ENCODE measurements at places on chromosomes 7 and 10.

- DNase-seq: no peak
Observed at GRCh38 chr10:359093-359492, 223.8 kb downstream of the ZMYND11 start.

DNA sequence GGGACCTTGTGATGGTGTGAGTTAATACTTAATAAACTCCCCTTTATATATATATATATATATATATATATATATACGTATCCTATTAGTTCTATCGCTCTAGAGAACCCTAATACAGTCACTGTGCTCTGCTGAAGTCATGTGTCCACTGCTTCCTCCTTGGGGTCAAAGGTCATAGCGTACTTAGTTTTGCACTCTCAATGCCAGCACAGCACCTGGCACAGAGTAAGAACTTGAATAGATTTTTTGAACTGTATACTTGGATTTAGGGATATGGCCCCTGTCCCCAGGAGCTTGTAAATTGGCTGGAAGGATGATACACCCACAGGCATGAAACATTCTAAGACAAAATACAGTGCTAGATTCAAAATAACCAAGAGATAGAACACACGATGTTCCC is 58.9 kb upstream of the PLXNA4 start:
- DNase-seq: no peak

- DNase-seq: no peak
Observed at GRCh38 chr10:95026461-95026860, 42.8 kb downstream of the CYP2C8 start.

DNA sequence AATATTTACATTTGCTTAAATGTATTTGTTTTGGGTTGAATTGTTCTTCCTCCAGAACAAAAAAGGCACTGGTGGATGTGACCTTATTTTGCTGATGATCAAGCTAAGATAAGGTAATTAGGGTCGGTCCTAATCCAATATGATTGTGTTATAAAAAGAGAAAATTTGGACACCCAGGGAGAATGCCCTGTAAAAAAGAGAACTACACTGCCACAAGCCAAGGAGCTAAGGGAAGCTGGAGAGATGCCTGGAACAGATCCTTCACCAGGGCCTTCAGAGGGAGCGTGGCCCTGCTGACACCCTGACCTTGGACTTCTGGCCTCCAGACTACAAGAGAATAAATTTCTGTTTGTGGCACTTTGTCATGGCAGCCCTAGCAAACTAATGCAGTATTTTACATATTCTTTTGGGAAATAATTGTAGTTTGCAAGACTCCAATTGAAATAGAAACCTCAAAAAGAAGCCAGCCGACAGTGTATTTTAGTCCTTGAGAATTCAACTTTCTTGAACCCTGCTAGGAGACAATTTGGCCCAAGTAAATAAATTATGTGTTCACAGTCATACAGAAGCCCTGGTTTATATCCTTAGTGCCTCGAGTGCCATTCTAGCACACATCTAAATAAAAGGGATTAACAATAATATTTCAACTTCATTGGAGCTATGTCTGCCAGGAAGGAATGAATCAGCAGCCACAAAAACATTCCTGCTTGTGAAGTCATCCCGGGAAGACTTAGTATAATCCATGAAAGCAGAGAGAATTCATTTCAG is 164.6 kb downstream of the PKD1L1 start:
- no peak for DNase-seq

- DNase-seq: no peak
Observed at GRCh38 chr10:100776671-100777070, 31.3 kb downstream of the PAX2 start.

DNA sequence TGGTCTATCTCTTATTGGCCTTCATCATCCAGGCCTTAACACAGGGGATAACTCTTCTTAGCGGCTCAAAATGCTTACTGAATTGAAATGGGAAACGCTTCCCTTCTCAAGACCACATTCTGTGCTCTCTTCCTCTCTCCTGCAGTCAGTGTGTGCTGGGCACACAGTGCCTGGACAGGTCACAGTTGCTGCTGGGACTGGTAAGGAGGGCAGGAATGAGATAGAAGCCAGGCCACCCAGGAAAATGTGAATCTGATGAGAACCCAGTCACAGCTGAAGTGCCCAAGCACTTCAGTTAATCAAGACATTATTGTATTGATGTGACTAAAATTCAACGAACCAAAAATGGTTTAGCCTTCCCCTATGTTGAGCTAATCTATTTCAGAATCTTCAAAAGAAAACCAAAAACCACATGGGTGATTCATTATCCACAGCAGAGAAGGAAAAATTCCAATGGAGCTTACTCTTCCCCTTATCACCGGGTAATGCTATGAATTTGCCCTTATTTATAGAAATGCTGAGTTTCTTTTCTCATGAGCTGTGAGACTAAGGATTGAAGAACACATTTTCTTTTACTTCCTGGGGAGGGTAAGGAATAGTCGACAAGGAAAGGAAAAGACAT is 41.2 kb upstream of the PLPP4 start:
- DNase-seq: no peak

DNA sequence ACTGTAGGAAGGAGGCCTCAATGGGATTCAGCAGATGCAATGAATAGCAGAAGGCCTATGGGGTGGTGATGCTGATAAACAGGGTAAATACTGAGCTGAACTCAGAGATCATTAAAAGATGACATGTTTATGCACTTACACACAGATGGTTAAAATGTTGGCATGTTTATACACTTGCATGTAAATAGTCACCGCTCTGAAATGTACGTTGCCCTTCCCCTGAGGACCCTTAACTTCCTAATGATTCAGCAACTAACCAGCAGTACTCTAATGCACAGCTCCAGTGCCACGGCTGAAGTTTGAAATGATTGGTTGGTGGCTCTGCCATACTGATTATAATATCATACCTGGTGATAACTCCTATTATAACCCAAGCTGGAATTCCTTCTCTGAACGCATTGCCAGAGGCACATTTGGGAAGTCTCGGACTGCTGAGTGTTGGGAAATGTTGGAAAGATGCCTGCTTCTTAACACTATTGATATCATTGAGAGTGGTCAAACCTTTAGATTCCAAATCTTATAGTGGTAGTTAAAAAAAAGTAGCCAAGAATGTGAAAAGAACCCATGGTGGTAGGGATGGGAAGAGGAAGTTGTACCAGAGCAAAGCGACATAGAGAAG is 3.7 kb upstream of the CAV1 start:
- no peak for DNase-seq

DNA sequence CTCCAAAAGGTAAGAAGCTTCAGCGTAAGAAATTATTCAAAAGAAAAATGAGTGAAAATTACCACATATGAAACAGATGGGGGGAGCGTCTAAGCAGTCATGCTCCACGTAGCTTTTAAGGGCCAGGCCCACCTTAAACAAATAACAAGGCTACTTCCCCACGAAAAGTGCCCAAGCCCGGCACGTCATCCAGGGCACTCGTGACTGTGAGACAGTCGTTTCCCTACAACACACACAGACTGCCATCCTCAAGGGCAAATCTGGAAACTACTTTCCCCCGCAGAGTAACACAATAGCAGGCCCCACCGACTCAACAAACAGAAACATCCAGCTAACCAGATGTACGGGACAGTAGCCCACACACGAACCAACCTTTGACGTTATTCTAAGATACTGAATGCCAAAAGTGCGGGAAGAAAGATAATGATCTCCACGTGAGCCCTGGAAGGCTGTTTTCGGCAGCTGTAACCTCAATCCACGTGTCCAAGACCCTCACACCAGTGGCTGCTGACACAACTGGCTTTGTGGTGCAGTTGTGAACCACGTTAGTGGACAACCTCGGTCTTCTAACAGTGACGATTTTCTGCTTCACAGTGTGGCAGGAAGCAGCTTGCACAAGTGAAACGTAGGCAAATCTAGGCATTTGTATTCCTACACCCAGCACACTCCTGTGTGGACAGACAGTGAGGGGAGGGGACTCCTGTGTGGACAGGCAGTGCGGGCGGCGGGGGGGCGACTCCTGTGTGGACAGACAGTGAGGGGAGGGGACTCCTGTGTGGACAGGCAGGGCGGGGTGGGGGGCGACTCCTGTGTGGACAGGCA is 251.7 kb downstream of the ZMYND11 start:
- DNase-seq: no peak

DNA sequence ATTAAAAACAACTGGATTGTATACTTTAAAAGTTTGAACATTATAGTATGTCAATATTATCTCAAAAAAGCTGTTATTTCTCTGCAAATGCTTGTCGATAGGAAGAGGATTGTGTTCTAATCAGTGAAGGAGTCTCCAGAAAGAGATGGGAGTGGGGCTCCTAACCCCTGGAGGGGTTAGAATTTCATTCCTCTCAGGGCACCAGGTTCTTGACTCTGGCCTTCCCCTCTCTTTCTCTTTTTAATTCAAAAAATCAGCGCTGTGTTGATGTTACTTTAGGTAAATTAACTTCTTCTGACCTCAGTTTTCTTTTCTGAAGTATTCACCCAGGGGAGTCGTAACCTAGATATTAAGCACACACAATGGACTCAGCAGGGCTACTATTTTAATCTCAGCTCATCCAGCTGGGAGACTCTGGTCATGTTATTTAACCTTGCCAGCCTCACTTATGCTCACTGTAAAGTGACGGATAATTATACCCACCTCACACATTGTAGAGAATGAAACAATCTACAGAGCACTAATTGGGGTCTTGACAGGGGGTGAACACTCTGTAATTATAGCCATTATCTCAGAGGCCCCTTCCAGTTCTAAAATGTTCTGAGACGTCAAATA is 59.4 kb downstream of the GCC1 start:
- DNase-seq: peak; percentile 5

- DNase-seq: no peak
Observed at GRCh38 chr7:48144291-48144768, 26.9 kb upstream of the ABCA13 start.

- DNase-seq: no peak
Observed at GRCh38 chr10:122559228-122559627, 1.3 kb upstream of the DMBT1 start.

GRCh38 chr10:3235996-3236510 is 63.5 kb upstream of the PITRM1 start:
- no peak for DNase-seq

DNA sequence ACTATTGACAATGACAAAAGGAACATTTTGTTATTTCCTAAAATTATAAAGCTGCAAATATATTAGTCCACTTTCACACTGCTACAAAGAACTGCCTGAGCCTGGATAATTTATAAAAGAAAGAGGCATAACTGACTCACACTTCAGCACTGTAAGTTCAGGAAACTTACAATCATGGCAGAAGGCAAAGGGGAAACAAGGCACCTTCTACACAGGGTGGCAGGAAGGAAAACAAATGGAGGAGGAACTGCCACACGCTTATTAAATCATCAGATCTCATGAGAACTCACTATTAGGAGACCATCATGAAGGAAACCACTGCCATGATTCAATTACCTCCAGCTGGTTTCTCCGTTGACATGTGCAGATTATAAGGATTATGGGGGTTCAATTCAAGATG is 203.1 kb downstream of the TPK1 start:
- no peak for DNase-seq

DNA sequence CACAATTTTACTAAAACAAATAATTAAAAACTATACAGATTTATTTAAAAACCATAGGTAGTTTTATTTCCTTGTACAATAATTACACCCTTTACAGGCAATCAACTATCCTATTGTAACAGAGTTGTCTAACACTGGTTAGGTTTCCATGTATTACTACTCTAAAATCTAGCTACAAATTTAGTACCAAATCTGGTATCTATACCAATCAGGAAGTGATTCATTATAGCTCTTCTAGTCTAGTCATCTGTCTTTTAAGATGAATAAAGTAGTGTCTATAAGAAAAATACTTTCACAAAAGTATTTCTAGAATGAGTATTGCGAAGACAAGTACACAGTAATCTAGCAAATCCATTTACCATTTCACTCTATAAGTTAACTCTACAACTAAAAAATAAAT is 16.9 kb downstream of the ZNF800 start:
- no peak for DNase-seq

DNA sequence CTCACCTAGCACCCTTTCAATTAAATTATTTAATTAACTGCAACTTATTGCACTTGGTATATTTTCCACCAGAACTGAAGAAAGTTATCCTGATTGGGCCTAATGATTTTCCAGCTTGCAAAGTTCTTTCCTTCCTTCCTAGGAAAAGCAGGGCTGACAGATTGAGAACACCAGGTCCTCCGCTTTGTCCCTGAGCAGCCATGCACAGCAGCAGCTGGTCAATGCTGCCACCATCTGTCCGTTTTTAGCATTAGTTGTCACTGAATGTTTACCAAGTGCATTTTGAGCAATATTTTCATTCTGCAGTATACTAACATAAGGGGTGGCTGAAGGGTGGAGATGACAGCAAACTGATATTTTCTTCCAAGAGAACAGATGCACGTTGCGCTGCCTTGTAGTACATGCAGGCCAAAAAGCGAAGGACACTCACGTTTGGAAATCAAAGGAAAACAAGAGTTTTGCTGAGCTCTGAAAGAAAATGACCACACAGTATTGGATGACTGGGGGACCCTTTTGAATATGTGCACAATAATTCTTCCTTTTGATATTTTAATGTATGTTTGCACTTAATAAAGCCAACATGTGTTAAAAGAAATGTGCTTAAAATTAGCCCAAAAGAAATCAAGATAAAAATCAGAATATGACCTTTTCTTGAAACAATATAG is 248.8 kb upstream of the PTN start:
- peak; percentile 87 for DNase-seq

DNA sequence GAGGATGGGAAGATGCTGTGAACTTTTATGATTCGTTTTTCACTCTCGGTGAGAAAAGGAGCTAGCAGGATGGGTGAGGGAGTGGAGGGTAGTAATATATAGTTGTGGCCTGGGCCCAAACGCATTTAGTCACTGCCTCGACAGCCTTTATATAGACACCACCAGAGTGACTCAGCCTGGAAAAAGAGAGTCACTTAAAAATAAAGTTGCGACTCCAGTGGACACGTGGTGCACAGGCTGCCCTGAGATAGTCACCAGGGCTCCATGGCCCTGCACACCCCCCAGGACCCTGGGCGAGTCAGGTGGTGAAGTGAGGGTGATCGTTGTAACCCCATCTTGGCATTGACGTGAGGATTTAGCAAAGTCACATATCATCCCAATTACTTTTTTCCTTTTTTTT is 106.7 kb downstream of the CUX1 start:
- DNase-seq: no peak

GRCh38 chr7:134851141-134851540 is 71.7 kb downstream of the CALD1 start:
- DNase-seq: no peak

DNA sequence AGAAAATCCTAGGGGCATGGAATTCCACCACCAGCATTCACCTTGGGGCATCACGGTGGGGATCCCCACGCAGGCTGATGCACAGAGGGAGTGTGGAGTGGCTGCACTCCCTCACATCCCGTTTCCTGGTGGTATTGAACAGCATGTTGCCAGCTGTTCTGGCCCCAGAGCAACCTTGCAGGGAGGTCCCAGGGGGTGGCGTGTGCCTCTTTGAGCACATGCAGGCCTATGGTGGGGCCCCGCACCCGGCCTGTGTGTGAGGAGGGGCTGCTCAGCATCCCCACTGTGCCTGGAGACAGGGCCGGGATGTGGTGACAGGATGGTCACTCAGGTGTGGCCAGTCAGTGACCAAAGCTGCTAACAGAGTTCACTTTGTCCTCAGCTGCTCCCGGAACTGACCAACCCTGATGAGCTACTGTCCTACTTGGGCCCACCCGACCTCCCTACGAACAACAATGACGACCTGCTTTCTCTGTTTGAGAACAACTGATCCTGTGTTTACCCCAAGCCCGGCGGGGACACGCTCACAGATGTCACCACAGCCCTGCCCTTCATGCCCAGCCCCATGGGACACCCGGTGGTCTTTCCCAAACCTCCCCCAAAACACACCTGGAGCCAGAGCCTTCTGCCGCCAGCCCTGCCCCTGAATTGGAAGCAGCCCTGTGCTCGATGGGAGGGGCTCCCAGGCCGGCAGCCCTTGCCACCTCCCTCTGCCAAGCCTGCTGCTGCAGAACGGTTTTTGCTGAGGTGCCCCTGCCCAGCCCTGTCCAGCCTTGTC is 18.7 kb downstream of the ZMIZ2 start:
- no peak for DNase-seq

Measured in NCI-H82 (cell line).